Activated CD4-positive, alpha-beta T cell treated with anti-CD3 and anti-CD28 coated beads for 4 hours (primary cell): ENCODE measurements at places on chromosomes 6 and 20.

GRCh38 chr6:13378669-13379590, 50.6 kb upstream of the TBC1D7 start:
- DNase-seq = no peak

GRCh38 chr6:137866200-137866913, 702 bp upstream of the TNFAIP3 start:
- DNase-seq = no peak

GRCh38 chr6:89239338-89239737, 22.2 kb upstream of the GABRR1 start:
- no peak for DNase-seq

GRCh38 chr20:57620999-57621398, 773 bp upstream of the ZBP1 start:
- DNase-seq = no peak
